NCI-H187 treated with DMSO at 0.1 percent for 48 hours (cell line): ENCODE measurements at places on chromosomes 2 and 18.

DNA sequence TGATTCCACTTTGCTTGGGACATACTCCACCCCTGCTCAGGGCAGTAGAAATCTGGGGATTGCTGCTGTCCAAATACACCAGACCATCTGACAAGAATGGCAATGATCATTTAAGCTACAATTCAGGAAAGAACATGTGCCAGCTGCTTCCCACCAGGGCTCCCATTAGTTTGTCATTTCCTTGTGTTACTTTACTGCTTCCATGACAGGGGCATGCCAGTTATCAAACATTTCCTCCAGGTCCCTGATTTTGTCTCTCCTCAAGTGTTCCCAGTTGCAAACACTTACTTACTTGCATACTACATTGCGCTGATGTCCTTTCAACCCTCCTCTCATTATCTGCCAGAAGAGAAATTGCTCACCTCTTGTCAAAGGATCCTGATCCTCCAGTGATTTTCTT is 474.5 kb upstream of the DCC start:
- no peak for DNase-seq

DNA sequence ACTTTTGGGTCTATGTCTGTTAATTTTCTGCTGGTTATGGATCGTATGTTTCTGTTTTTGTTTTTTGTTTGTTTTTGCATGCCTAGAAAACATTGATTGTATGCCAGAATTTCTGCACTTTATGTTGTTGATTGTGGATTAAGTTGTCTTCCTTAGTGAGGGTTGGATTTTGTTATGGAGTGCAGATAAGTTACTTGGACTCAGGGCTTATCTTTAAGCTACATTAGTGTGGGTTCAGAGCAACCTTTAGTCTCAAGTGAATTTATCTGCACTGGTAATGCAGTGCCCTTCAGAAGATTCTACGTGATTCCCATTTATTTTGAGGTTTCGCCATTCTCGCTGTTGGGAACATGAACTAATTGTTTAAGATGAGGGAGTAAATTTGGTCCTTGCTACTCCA is 32.9 kb downstream of the UBR3 start:
- DNase-seq: no peak

- DNase-seq: no peak
Measured at GRCh38 chr2:239177908-239178307, 222.9 kb downstream of the HDAC4 start.

DNA sequence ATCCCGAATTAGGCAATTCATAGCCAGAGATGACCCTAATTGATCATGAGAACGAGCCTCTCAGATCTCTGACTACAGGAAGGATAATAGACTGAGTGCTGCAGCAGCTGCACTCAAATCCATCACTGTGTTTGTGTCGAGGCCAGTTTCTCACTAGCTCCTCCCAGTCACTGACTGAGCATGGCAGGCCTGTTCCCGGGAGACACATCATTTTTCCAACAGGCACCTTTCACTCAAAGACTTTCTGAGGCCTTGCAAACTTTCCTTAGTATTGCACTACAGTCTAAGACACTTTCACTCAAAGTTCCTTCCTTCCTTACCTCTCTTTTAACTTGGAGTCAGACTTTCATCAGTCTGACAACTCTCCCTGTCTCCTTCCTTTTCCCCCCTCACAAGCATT is 13.7 kb downstream of the SOS1 start:
- DNase-seq: no peak

GRCh38 chr18:34352385-34353163 is 127.9 kb upstream of the NOL4 start:
- no peak for DNase-seq

GRCh38 chr2:180933332-180933731 is 47.1 kb upstream of the UBE2E3 start:
- no peak for DNase-seq

GRCh38 chr2:95062242-95063085 is 37.0 kb downstream of the MAL start:
- no peak for DNase-seq

DNA sequence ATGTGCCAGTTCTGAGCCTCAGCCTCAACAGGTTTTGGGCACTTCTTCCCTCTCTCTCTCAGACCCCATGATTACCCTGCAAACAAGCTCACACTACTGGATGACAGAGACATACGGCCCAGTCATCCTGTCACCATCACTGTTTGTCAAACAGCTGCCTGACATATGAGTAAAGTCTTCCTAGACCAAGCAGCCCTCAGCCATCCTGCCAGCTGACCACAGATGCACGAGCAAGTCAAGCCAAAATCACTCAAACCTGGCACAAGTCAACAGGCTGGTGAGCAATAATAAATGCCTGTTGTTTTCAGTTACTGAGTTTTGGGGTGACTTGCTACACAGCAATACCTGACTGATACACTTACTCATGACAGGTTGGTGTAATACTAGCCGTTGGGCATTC is 75.5 kb upstream of the KLF7 start:
- DNase-seq: no peak

GRCh38 chr2:232927032-232927792 is 57.1 kb downstream of the SNORC start:
- no peak for DNase-seq

DNA sequence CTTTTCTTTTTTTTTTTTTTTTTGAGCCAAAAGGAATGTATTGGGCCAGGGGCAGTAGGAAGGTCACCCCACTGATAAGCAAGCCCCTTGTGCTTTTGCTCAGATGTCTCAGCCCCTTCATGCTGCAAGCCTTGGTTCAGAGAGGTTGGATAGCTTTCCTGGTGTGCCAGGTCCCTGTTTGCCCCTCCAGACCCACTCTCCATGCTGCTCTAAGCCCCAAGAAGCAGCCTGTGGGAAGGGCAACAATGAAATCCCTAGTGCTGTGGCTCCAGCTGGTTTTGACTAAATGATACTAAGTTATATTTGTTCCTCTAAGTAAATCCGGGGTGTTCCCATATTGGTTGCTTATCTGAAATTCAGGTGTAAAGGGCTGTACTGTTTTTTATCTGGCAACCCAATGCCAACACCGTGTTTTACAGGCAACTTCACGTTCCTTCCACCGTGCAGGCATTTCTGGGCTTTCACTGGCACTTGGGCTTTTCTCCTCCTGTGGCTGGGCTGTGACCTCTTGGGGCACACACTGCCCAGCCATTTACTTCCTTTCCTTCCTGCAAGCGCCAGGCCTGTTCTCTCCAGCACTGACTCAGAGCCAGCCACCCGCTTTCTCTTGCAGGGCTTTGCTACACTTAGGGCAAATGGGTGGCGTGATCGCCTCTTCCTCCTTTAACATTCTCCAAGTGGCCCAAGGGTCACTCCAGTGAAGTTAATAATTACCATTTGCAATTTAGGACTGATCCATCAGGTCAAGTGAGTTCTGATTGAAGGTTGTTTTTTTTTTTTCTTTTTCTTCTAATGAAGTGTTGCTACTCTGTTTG is 21.6 kb downstream of the MERTK start:
- DNase-seq: no peak

- no peak for DNase-seq
Measured at GRCh38 chr2:174473796-174474195, 13.0 kb downstream of the GPR155 start.

DNA sequence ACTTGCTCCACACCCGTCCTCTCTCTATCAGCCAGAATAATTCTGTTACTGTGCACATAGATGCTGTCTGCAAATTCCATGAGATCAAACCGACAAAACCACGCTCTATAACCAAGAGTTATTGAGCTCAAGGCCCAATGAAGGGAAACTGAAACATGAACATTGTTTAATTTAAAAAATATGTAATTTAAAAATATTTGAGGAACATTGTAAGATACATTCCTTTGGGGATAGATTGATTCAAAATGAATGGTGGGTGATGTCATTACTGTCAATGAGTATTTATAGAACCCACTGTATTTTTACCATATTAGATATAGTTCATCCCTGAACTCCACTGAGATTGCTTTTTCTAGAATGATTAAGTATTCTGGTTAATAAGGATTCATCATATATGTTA is 50.4 kb downstream of the NCKAP5 start:
- no peak for DNase-seq

DNA sequence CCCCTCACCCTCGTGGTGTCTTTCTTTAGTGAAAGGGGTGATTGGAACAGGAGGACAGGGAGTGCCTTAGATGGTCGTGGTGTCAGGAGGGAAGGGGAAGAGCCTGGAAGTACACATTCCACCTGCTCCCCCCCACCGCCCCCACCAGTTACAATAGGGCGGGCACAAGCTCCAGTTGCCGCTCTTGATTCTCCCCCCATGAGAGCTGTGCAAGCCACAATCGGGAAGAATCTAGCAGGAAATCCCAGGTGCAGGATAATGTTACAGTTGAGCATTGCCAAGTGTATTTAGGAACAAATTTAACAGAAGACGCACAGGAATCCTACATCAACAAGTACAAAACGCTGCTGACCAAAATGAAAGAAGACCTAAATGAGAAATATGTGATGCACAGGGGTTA is 73.6 kb downstream of the ASAP2 start:
- peak; percentile 84 for DNase-seq

DNA sequence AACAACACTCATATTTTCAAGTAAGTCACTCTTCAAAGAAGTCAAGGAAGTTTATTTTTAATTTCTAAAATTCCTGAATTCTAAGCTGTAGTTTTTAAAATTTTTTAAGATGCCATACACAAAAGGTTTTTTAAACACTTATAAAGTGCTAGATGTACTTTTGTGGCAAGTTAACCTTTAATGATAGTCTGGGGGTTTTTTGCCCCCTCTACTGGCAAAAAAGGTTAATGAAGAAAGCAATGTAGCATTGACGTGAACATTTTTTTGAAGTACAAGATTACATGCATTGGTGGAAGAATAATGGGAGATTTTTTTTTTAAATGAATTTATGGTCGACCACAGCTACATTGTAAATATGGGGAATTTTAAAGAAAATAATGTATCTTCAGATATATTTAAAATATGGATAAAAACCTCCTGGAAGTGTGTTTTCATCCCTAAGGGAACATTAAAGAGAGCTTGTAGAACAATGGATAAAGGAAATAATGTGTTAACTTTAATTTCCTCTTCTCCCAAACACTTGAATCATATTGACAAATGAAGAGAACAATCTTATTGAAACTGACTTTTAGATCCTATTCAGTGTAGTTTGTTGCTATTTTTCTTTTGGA is 12.6 kb downstream of the ITPRID2 start:
- no peak for DNase-seq

- DNase-seq: no peak
Measured at GRCh38 chr18:55289775-55290174, 298.2 kb downstream of the TCF4 start.

- no peak for DNase-seq
Measured at GRCh38 chr2:239101071-239101470, 253.2 kb downstream of the TWIST2 start.

DNA sequence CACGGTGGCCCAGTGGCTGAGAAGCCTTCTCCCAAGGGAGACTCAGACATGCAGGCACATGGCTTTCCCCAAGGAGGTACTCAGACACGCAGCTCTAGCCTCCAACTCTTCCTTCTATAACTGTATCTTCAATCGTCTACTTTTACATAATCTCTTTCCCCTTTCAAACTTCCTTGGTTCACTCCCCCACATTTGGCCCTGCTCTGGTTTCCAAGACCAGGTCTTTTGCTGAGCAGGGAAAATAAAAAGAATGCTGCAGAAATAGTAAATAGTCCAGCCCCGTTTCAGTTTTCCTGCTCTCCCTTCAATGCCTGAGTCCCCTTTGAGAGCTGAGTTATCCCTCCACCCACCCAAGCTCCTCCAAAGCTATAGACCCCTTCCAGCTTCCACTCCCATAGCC is 635.0 kb downstream of the ARHGAP15 start:
- DNase-seq: no peak

DNA sequence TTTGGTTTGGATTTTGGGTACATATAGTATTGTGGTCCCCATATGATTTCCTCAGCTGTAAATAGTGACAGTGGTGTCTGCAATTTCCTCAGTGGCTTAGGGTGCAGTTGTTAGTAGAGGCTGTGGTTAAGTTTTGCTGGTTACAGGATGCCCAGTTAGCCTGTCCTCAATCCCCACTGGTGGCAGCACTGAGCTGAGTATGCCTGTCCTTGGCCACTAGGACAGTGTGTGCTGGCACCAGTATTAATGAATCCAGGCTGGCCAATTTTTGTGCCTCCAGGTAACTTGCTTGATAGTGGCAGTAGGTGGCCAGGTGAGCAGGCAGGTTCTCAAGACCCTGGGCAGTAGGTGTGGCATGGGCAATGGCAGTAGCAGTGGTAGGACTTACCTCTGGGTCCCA is 973.1 kb downstream of the TMEM182 start:
- DNase-seq: no peak

- DNase-seq: no peak
Measured at GRCh38 chr18:78293940-78294541, 685.6 kb upstream of the SALL3 start.

GRCh38 chr2:204282525-204282924 is 262.8 kb upstream of the PARD3B start:
- no peak for DNase-seq

DNA sequence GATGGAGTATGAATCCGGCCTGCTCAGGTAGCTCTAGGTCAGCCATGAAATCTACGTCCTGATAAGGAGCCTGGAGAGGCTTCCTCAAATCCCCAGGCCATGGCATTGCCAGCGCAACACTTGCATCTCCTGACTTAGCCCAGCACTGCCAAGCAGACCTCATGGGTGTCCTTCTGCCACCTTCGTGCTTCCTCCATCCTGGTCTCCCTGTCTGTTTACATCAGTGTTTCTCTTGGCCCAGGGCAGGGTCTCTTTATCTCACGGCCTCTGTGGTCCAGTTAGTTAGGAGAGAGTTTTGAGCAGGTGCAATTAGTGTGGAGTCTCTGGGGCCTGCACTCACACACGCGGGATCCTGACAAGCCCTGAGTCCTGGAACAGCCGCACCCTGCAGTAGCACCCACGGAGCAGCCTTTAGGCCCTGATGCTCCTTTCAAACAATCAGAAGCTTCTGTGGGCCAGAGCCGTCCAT is 193.1 kb upstream of the ARL4C start:
- DNase-seq: no peak

- no peak for DNase-seq
Measured at GRCh38 chr2:12479065-12479601, 237.6 kb upstream of the TRIB2 start.

- no peak for DNase-seq
Measured at GRCh38 chr2:168525020-168525419, 68.9 kb downstream of the CERS6 start.

DNA sequence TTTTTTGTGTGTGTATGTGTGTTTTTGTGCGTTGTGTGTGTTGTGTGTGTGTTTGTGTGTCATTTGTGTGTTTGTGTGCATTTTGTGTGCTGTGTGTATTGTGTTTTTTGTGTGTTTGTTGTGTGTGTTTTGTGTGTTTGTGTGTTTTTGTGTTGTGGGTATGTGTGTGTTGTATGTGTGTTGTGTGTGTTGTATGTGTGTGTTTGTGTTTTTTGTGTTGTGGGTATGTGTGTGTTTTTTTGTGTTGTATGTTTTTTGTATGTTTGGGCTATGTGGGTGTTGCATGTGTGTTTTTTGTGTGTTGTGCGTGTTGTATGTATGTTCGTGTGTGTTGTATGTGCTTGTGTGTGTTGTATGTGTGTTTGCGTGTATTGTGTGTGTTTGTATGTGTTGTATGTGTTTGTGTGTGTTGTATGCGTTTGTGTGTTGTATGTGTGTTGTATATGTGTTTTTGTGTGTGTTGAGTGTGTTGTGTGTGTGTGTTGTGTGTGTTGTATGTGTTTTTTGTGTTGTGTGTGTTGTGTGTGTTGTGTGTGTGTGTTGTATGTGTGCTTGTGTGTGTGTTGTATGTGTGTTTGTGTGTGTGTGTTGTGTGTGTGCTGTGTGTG is 275.3 kb downstream of the HRH4 start:
- no peak for DNase-seq

- no peak for DNase-seq
Measured at GRCh38 chr18:72940986-72941385, 73.2 kb upstream of the NETO1 start.
